Activated naive CD8-positive, alpha-beta T cell treated with anti-CD3 and anti-CD28 coated beads, Interleukin-2, amount 50 U/mL, for 16 hours (primary cell): ENCODE measurements at places on chromosomes 5 and 9.

DNA sequence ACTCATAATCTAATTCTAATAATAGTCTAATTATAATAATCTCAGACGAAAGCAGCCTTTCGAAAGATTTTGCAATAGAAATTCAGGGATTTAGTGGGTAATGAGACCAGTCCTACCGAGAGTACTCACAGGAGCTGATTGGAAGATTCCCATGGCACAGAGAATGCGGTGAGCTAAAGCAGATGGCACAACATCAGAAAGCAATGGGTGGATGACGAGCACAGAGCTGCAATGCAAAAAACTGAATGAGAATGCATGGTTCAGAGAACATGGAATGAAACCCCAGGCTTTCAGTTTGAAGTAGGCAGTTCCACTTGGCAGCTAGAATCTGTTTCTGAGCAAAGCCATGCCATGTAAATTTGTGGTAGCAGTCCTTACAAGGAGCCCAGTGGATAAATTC, 78.2 kb upstream of the SPINK5 start:
- DNase-seq: no peak

GRCh38 chr9:136482046-136482792, 621 bp downstream of the SEC16A start:
- DNase-seq: no peak

GRCh38 chr9:96382839-96383164, 709 bp downstream of the SLC35D2 start:
- DNase-seq: no peak

DNA sequence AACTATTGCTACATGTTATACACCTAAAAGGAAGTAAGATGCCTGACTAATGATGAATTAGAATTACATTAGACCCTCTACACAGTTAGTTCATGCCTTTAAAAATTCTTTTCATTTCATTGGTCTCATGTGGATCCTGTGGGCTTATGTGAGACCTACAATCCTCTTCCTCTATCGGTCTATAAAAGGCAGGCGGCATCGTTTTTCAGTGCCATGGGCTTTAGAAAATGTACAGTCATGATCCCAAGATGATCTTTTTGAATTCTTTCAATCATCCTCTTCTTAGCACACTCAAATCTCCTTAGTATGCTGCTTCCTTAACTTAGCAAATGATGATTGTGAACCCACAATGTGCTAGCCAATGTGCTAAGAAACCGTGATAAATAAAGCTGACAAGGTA, 193.9 kb downstream of the ZNF608 start:
- no peak for DNase-seq

GRCh38 chr5:129496864-129497595, 36.9 kb downstream of the ADAMTS19 start:
- no peak for DNase-seq

GRCh38 chr5:124996023-124996763, 249.8 kb upstream of the ZNF608 start:
- no peak for DNase-seq

GRCh38 chr5:5011151-5011550, 129.0 kb upstream of the ADAMTS16 start:
- DNase-seq: no peak

DNA sequence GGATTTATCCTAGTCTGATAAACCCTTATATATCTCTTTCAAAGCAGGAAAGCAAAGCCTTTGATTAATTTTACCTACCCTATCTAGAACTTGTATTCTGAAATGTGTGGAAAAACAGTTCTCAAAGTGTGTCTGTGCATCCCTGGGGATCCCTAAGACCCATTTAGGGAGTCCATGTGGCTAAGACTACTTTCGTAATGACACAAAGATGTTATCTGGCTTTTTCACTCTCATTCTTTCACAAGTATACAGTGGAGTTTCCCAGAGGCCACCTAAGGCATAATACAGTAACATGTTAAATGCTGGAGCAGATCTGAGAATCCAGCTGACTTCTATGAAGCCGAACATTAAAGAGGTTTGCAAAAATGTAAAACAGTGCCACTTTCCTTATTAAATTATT, 54.3 kb upstream of the TNFSF15 start:
- DNase-seq: no peak

- DNase-seq: no peak
These were observed 62.2 kb upstream of the ZNF462 start for GRCh38 chr9:106800701-106801270.

GRCh38 chr5:166845044-166845443, 1446.4 kb upstream of the WWC1 start:
- DNase-seq: no peak
